ENCODE measurements at places on chromosomes 5 and 9.
A peak's percentile ranks its signal among the peaks of the same experiment; 100 is the strongest.

- DNase-seq, result no peak
Measured at GRCh38 chr9:109517901-109518377, 19.8 kb upstream of the PTPN3 start.

- no peak for DNase-seq
Measured at GRCh38 chr5:176902911-176903664, 3.9 kb upstream of the HK3 start.

DNA sequence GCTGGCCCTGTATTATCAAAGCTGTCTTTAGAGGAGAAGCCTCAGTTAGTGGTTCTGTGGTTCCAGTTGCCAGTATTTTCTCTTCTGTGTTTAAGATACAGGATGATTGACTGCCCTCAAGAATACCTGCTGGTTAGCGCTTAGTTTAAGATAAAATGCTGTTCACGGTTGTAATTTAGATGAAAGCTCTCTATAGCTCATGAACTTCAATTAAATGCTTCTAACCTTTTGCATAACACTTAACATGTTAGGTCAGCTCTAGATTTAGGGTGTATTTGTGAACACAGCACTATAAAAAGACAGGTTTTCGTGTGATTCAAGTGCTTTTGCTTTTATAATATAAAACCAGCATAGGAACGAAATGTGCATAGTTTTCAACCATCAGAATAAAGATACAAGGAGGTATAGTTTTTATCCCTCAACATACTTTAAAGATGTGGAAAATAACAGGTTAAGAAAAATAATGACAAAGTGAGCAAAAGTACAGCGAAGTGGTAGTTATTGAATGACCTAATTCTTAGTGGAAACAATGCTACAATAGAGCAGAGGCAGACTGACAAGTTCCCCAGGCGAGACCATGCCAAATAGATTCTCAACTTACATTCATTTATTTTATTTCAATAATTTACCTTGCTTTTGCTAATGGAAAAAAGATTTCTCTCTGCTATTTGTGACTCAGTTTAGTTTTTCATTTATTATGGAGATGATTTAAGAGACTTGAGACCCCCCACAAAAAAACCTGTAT lies 602.6 kb upstream of the DMAC1 start:
- no peak for DNase-seq

GRCh38 chr5:61887271-61887670 lies 418.7 kb upstream of the KIF2A start:
- DNase-seq, result no peak

GRCh38 chr5:72271702-72272101 lies 48.3 kb downstream of the MRPS27 start:
- no peak for DNase-seq

DNA sequence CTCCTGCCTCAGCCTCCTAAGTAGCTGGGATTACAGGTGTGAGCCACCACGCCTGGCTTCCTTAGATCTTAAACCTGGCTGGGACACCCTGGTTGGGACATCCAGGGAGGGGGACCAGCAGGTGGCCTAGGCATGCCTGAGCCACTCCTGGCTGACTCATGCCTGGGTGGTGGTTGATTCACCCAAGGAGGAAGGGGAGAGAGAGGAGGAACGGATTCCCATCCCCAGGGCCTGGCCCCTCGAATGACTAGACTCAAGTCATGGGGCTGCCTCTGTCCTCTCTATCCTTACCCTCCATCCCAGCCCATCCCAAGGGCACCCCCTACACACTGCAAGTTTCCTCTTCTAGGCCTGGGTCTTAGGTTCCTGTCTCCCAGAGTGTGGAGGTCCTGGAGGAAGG lies 12.7 kb downstream of the EEIG1 start:
- DNase-seq, result no peak

- no peak for DNase-seq
Measured at GRCh38 chr9:124125651-124125977, 114.0 kb downstream of the LHX2 start.

GRCh38 chr9:4603830-4604229 lies 58.3 kb upstream of the PLPP6 start:
- DNase-seq, result no peak

GRCh38 chr5:33260098-33260497 lies 180.7 kb upstream of the TARS1 start:
- no peak for DNase-seq

- DNase-seq, result no peak
Measured at GRCh38 chr5:119257613-119258012, 98.2 kb upstream of the TNFAIP8 start.

DNA sequence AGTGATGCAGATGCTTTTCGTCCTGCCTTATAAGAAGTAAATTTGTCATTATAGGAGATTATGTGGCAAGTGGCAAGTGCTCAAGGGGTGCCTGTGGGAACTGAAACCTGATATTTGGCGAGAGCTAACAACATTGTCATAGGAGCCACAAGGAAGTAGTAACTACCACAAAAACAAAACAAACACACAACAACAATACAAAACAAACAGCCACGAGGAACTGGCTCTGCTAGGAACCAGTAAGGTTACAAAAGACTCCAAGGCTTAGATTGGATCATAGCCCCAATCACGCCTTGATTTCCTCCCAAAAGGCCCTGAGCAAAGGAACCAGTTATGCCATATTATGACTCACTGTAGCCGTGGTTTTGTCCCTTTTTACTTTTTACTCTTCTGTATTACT lies 1045.2 kb downstream of the CDH12 start:
- DNase-seq, result no peak

GRCh38 chr5:111582993-111583601 lies 70.8 kb upstream of the STARD4 start:
- peak; percentile 50 for DNase-seq

GRCh38 chr9:77808751-77809081 lies 160.6 kb upstream of the GNA14 start:
- DNase-seq, result no peak

GRCh38 chr5:112472614-112473013 lies 53.5 kb upstream of the EPB41L4A start:
- DNase-seq, result no peak

DNA sequence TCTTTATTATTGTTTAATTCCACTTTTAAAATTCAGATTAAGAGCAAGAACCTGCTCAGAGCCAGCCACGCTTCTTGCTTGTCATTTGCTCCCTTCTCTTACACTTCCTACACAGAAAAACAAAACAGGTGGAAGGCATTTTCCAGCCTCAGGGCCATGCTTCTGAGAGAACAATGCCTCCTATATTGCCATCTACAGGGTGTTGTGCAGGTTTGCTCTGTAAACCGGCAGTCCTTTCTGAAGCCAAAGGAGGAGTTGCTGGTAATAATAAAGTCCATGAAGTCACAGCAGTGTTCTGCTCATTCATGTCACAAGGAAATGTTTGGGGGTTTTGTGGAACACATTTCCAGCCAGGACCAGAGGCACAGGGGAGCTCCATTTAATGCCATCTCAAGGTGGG lies 16.1 kb upstream of the PRLR start:
- no peak for DNase-seq

- DNase-seq, result no peak
Measured at GRCh38 chr9:95954940-95955339, 79.4 kb downstream of the ERCC6L2 start.

DNA sequence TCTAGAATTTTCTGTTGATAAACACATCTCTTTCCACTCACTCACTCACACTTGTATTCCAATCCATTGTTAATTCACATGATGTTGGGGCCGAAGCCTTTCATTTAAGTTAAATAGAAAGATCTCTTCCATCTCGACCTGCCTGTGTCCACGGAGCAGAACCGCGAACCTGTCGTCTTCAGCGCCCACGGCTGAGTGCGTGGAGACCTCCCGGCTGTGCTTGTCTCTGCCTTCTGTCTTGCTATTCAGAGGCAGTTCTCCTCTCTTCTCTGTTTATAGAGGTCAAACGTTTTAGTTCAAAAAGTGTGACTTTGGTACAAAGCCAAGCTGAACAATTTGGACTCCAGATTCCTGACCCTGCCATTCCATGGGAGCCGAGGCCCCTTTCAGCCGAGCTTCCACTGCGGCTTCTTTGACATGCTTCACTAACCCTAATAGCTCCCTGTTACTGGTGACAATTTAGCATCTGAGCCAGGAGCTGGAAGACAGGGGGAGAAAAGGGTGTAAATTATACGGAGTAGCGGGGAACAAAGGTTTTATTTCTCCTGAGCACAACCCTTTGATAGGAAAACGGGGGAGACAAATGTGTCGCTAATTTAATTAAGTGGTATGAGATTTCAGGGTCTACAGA lies 314.4 kb upstream of the IRX4 start:
- no peak for DNase-seq

DNA sequence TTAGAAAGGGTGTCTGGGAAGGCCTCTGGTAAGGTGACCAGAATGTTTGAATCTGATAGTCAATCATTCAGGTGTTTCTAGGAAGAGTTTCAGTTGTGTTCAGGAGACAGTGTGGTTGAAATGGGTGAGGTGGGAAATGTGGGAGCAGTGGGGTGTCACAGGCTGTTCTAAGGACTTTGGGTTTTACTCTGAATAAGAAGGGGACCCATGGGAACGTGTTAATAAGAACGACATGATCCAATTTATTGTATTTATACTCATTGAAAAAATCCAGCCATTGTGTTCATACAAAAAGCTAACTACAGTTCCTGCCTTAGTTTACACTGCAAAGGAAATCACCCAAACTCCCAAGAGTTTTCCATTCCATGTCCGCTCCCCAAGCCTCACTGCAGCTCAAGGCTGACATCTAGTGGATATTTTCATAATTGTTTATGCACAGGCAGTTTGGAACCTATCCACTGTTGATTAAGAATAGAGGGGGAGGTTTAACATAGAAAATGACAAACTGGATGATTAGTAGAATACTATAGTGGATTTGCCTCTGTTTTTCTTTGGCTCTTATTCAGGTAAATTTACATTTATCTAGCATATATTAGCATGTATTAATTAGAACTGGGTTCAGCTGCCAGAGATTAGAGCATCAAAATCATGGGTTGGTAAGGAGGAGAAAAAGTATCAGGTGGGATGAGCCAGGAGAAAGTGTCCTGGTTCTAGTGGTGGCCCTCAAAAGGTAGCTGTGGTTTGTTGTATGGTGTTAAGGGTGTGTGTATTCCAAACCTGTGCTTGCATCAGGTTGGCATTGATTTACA lies 17.7 kb downstream of the CAVIN4 start:
- no peak for DNase-seq

GRCh38 chr9:136992819-136993369 lies 672 bp downstream of the PAXX start:
- DNase-seq, result no peak

DNA sequence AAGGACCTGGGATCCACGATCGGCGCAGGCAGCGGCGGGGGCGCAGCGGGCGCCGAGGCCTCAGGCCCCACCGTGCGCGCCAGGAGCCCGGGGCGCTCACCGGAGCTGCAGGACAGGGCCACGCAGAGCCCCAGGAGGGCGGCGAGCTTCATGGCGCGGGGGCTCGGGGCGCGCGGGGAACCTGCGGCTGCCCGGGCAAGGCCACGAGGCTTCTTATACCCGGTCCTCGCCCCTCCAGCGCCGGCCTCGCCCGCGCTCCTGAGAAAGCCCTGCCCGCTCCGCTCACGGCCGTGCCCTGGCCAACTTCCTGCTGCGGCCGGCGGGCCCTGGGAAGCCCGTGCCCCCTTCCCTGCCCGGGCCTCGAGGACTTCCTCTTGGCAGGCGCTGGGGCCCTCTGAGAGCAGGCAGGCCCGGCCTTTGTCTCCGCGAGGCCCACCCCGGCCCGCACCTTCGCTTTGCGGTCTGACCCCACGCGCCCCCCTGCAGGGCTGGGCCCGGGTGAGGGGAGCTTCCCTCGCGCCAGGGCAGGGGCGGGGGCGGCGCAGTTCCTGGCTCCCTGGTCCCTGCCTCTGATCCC lies at the start of gene SCGB3A1:
Gene SCGB3A1 (minus strand): TSS at position 189 of the 577 bp plus-strand sequence. CDS start 37 bp downstream, at position 152.
- no peak for DNase-seq

GRCh38 chr5:169651526-169651925 lies 14.5 kb downstream of the DOCK2 start:
- DNase-seq, result no peak

- peak; percentile 73 for DNase-seq
Measured at GRCh38 chr5:154371687-154372086, 74.1 kb upstream of the SAP30L start.

DNA sequence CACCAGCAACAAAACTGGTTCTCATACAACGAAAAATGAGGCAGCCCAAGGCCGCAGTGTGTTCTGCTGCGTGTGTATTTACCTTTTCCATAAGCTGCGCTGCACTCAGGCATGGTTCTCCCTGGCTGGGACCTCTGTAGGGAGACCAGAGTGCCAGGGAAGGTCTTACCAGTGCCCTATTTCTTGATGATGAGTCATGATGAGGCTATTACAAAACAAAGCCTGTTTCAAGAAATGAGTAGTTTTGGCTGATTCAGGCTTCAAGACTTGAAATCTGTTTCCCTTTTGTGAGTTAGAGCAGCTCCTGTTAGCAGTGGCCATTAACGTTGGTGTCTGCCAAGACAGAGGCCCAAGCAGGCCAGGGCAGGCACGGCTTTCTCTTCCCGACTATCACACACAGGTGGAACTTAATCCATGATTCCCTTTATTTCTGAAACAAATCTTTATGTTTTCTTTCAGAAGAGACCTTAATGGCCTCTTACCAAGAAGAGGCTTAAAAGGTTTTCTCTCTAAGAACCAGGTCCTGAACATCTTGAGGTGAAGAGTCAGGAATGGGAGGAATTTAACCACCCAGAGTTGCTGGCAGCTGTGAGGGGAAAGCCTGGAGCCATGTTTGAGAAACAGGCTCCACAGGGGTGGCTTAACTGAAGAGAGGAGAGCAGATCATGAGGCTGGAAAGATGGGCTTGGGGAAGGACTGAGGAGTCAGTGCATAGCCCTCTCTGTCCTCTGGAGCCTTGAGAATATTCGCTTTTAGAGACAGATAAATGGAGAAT lies 41.4 kb upstream of the TIFAB start:
- peak; percentile 57 for DNase-seq

DNA sequence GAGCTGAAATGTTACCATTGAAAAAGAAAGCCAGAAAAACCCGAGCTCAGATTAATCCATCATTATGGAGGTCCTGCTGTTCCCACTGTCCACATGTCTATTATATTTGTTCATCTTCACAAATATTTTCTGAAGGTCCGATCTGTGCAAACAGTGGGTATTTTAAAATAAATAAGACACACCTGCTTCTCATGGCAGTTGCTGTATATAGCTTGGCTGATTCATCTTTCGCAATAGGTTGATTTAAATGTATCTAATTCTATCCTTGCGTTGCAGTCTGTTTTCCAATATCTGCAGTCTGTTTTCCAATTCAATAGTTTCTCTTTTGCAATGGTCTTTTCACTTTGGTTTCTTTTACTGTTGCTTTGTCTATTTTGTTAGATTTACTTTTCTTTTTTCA lies 87.4 kb upstream of the PCA3 start:
- no peak for DNase-seq

DNA sequence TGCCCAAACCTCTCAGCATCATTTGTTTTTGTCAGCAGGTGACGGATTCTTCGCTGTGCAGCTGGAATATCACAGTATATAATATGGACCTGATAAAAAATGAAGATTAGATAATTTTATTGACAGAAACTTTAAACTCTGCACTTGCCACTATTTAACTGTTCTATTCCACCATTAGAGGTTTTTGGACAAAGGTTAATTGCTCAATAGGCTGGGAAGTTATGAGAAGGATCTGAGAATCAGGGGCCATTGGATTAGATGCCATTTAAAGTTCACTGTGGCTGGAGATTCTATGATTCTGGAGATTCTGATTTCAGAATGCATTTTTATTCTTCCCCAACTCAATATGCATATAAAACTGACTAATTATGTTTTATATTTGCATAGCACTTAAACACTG lies 59.8 kb upstream of the ANXA1 start:
- DNase-seq, result no peak

GRCh38 chr5:141186897-141187512 lies at the start of gene PCDHB9:
Gene PCDHB9, plus strand, starts transcription at chr5:141187161. Its CDS starts 158 bp downstream, at chr5:141187319.
- no peak for DNase-seq
